SW480 (cell line): ENCODE measurements at places on chromosomes 2 and 18.
A peak's percentile ranks its signal among the peaks of the same experiment; 100 is the strongest.

DNA sequence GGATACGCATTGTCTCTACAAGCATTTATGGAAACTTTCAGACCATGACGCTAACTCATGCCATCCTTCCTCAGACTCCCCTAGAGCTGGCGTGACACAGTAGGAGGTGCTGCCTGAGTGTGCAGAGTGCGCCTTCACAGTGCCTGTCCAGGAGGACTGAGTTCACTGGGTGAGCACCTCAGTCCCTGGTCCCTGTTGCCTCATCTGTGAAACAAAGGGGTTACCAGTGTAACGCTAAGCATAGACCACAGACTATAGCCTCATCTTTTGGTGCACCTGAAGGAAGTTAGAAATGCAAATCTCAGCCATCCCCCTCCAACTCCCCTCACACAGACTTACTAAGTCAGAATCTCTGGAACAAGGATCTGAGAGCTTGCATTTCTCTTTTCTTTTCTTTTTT is 142.8 kb downstream of the TMEM17 start:
- no peak for DNase-seq

- no peak for DNase-seq
These were observed 948.7 kb downstream of the TSN start for GRCh38 chr2:122704109-122704563.

- no peak for DNase-seq
These were observed 42.3 kb downstream of the RFX8 start for GRCh38 chr2:101432411-101433181.

GRCh38 chr2:179966778-179967394 is 40.2 kb downstream of the CWC22 start:
- no peak for DNase-seq

DNA sequence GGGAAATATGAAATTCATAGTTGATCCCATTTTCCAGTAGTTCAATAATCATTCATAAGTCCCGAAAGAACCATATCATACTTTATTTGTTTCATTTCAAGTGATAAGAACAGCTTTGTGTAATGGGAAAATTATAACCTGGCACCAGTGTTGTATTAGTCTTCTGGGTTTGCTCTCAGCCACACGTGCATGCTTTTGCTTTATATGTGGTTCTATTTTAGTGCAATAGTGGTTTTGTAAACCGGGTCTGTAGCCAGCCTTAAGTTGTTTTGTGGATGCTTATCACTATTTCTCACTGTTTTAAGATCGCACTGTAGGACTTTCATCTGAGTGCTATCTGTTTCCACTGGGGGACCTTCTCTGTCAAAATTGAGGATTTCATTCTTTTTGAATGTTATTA is 203.8 kb downstream of the PTPRM start:
- no peak for DNase-seq

- DNase-seq: no peak
These were observed 47.9 kb upstream of the CCDC150 start for GRCh38 chr2:196591621-196592022.

- no peak for DNase-seq
These were observed 166.2 kb downstream of the SH3RF3 start for GRCh38 chr2:109295070-109295780.

DNA sequence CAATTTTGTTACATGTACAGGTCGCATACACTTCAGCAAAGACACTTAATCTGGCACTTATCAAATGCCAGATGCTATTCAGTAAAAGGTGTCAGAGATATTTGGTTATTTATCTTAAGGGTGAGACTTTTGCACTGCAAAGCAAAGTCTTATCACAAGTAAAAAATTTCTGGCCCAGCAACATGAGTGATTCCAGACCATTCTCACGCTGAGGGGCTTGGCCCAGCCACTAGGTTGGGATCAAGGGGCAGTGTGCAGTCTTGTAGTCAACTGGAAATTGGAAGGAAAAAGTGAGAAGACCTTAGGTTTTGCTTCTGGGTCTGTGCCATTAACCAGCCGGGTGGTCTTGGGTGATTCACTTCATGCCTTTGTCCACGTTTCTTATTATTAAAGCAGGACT is 181.6 kb downstream of the RNF144A start:
- no peak for DNase-seq

- DNase-seq: peak; percentile 13
These were observed 66.3 kb downstream of the MYO5B start for GRCh38 chr18:50128506-50129271.

DNA sequence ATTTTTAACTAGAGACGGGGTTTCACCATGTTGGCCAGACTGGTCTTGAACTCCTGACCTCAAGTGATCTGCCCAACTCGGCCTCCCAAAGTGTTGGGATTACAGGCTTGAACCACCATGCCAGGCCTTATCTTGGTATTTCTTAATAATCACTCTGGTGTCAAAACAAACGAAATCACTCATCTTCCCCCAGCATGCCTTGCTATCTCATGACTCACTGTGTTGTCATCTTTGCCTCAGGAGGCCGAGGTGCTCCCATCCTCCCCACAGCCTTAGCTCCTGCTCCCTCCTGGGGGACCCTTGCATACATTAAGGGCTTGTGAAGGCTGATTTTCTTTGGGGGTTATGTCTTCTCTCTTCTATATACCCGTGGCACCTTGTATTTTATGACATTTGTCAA is 250.1 kb upstream of the DPP10 start:
- no peak for DNase-seq

DNA sequence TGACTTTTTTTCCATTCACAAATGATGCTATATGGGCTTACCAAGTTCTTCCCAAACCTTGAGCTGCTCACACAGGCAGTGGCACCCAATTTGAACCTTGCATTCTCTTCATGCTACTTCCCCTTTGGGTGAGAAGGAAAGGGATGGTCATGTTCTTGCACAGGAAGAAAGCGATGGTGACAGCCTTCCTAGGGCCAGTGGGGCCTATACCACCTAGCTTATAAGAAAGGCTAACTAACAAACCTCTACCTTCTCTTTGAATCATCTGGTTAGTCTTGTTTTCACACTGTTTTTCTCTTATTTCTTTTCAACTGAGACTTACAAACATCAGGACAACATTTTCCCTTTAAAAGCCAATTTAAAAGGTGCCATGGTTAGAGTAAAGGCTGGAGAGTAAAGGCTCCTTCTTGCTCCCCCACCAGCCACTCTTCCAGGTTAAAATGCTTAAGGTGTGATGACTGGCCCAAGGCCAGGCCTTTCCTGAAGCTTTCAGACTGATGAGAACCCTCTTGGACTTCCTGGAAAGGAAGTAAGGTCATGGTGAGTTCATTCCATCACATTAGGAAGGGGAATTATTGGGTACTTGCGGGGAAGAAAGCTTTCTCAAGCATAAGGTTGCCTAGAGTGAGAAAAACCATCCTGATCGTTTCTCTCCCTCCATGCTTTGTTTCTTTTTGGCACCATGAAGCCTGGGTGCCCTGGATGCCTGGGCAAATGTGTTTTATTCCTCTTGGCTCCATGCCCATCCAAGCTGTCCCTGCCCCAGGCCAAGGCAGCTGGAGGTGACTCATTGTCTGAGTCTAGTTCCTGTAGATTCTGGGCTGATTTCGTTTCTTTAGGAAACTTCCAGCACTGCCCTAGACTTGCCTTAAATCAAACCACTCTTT is 41.4 kb upstream of the ITGB6 start:
- DNase-seq: no peak

GRCh38 chr18:2895391-2895790 is 48.6 kb downstream of the EMILIN2 start:
- no peak for DNase-seq

- no peak for DNase-seq
These were observed 51.6 kb downstream of the CBLN2 start for GRCh38 chr18:72492497-72492896.

DNA sequence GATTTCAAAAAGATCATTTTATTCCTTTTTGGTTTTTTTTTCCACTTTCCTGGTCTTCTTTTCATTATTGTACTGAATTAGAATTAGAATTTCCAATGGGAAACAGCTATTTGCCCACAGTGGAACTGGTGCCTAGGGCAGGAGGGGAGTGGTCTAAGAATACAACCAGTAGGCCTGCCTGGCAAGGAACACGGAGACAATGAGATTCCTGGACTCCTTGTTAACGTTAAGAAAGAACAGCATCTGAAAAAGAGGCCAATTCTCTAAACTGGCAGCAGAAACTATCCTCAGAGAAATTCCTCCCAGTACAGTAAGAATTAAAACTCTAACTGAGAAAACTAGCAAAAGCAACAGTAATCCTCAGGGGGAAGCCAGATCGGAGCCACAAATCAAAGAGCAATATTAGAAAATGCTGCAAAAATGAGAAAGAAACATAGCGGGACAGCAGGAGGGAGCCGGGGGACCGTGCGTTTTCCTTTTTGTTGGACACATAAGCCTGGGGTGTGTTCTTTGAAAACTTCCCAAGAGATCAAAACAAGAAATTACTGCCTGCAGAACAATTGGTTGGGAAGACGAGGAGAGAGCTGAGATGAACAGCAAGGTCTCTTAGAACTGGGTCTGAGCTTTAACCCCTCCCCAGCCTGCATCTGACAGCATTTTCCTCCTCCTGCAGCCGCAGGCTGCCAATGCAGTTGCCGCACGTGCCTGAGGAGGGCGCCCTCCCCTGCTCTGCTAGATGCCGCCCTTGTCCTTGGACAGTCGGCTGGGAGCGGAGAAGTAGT is 776.0 kb downstream of the TSN start:
- no peak for DNase-seq

- DNase-seq: no peak
These were observed 1453.1 kb upstream of the SLC39A10 start for GRCh38 chr2:194203898-194204297.

DNA sequence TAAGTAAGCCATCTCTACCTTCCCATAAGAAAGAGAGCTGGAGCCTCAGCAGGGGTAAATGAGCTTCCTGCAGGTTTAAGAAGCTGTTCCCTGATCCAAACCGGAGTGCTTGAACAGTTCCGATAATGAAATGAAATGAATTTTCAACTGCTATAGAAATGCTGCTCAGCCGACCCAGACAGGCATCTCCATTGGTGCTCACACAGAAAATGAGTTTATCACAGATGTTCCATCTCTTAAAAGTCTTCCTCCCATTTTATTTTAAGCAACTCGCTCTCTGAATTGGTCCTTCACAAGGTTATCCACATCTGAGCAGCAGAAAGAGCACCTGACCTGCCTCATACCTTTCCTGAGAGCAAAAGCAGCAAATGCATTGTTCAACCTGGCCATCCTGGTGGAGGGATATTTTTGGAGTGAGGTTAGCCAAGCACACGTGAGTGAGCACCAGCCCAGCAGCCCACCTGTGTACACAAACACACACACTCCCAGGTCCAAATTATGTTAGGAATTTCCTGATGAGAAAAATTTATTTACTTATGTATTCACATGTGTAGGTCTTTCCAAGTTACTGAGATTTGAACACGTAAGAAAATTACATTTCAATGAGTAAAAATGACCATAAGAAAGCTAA is 42.2 kb upstream of the CCDC68 start:
- DNase-seq: no peak

DNA sequence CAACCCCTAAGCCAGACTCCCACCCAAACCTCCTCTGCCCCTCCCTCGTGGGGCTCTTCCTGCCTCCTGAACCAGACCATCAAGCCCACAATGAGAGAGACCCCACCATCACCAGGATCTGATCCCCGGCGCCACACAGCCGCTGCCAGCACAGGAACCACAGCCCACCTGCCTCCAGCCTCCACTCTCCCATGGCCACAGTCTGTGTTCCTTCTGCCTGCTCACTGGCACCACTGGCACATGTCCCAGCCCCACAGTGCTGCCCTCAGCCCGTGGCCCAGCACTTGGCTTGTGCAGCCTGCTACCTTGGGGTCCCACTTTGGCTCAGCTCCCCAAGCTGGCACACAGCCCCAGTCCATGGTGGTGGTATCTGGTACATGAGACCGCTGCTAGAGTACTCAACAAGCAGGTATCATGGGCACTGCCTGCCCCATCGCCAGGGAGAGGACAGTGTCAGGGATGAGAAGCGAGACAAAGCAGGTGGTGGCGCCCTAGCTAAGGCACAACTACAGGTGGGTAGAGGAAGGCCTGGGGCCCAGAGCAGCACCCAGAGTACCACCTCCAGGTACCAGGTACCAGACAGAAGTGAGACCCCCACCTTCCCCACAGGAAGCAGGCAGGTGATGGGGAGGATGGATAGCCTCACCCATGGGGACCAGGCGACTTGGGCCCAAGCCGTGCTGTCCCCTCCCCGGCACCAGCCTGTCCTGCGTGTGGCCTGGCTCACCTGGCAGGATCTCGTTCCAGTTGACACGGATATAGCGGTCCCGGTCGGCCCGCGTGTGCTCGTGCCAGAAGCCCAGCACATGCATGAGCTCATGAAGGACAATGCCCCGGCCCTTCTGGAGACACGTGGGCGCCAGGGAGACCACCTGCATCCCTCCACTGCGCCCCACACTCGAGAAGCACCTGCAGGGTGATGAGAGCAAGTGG is 6.2 kb downstream of the ASTL start:
- no peak for DNase-seq

DNA sequence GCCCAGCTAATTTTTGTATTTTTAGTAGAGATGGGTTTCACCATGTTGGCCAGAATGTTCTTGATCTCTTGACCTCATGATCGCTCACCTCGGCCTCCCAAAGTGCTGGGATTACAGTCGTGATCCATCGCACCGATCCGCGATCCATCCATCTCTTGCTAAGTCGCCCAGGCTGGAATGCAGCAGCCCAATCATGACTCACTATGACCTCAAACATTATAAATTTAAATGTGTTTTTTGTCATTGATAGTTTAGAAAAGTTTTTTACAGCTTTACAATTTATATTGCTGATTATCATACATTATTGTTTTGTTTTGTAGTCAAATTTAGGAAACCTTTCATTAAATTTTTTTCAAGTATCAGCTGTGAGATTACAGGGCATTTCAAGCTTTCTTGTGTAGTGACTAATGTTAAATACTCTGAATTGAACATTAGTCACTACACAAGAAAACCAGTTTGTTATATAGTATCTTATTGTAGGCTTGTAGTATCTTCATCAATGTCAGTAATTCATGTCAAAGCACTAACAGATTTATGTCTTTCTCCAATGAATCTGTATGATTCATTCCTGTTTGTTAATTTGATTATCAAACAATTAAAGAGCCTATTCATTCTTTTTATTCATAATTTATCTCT is 37.5 kb downstream of the NR4A2 start:
- no peak for DNase-seq

DNA sequence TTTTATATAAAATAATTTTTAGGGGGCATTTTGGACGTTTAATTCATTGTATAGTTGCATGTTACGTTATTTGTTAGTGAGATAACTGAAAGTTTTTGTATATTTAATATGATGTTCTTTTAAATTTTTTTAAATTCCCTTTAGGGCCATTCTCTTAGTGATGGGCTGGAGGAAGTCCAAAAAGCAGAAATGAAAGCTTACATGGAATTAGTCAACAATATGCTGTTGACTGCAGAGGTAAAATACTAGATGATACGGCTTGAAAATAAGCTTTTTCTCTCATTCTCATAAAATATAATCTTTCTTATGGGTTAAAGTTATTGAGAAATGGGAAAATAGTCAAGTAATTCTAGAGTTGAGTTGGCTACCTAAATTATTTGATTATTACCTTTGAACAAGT is 58.9 kb downstream of the MTX2 start:
- DNase-seq: no peak

GRCh38 chr2:98085649-98086048 is 1.3 kb upstream of the VWA3B start:
- peak; percentile 26 for DNase-seq

- DNase-seq: no peak
These were observed 101.9 kb downstream of the GPD2 start for GRCh38 chr2:156538083-156538504.

- DNase-seq: no peak
These were observed 73.3 kb upstream of the FSIP2 start for GRCh38 chr2:185665251-185665814.

- DNase-seq: no peak
These were observed 1291.6 kb upstream of the ZEB2 start for GRCh38 chr2:145811276-145812164.

GRCh38 chr2:120809609-120810440 is 74.2 kb downstream of the GLI2 start:
- no peak for DNase-seq
